ENCODE measurements at places on chromosomes 2 and 18. TPM values are rescaled to one million over a fixed set of nuclear protein-coding genes. Genes with fewer than 3 reads are reported as not detected.

DNA sequence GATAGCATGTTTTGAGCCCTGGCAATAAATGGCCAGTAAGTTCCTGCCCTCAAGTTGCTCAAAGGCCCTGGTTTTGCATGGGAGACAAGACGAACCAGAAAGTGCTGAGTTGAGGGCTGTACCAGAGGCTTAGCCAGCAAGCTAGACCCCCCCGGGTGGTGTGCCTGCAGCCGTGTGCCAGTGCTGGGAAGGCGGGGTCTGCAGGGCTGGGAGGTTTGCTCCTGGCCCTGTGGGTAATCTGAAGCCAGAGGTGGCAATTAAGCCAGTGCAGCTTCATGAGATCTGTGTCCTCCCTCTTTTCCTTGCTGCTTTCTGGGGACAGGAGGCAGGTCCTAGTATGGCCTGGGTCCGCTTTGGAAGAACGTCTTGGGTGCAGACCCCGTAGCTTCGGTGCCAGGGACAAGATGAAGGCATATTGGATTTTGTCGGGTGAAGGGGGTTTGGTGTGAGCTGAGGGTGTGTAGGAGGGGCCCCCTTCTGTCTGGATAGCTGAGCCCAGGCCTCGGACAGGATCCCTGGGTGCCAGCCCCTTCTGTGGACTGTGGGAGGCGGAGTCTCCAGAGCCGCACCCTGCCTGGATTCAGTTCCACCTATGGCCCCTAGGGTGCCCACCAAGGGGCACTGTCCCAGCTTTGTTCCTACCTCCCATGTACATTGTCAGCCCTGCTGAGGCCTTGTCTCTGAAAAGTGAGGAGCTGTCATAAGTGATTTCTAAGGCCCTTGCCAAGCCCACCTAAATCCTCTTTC, 15.6 kb downstream of the ATOH8 start:
- DNase-seq, result no peak

DNA sequence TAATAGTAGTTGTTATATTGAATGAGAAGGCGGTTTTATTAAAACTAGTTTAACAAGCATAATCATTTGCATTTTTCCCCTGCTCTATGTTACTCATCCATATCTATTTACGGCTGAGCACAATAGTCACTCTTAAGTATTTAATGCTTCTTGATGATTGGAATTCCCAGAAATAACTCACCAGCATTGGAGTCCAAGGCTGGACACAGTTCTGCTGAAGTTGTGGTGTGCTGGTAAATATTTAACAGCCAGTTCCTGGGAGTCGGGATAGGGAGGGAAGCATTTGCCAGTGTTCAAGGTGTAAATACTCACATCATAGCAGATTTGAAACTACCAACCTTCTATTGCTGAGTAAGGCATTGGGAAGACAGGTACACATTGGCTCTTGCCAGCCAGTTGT, 315.1 kb downstream of the MTX2 start:
- no peak for DNase-seq

- no peak for DNase-seq
Measured at GRCh38 chr2:237231593-237231992, 145.9 kb downstream of the COPS8 start.

- DNase-seq, result no peak
Measured at GRCh38 chr2:218396688-218397462, 2.8 kb upstream of the CTDSP1 start.

The SMYD1 gene
- not detected for total RNA-seq
